ENCODE measurements at places on chromosomes 6 and 20. TPM values are rescaled to one million over a fixed set of nuclear protein-coding genes. Genes with fewer than 3 reads are reported as not detected.

DNA sequence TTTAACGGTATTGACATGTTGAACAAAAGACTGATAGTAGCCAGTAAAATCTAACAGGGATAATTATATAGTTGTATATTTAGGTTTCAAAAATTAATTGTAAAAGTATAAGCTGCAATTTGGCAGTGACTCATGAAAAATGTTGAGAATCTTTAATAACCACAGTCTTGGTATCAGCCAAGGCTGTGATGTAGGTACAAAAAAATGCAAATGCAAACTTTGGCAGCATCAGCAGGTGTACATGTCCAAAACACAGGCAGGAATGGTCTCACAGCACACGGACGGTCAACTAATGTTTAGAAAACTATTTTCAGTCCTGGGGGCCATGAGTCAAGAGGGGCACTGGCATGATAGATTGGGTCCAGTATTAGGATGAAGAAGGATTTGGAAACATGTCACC, 58.5 kb upstream of the BEND3 start:
- no peak for ATAC-seq

DNA sequence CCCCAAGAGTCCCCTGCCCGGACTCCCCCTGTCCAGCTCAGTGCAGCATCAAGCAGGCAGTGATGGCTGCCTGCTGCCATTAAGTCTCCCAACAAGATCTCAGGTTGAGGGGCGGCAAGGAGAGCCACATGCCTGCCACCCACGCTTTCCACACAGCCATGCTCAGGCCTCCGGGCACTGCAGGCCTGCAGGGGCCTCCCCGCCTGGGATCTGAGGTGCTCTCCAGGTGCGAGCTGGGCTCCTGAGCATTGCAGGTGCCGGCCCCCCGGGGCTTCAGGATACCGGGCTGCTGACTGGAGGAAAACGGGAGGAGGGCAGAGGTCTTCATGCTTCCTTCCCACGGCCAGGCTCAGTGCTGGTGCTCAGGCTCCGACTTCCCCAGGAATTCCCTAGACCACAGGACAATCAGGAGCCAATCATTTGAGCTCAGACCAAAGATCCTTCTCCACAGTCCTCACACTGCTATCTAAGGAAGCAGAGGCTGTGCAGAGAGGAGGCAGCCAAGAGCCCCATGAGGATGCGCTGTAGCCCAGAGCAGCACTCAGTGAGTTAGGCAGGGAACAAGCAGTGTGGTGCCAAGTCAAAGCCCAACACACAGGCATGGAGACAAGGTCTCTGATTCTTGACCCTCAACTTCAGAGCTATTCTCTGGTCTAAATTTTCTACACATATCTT, 52.7 kb downstream of the PYGB start:
- no peak for ATAC-seq

DNA sequence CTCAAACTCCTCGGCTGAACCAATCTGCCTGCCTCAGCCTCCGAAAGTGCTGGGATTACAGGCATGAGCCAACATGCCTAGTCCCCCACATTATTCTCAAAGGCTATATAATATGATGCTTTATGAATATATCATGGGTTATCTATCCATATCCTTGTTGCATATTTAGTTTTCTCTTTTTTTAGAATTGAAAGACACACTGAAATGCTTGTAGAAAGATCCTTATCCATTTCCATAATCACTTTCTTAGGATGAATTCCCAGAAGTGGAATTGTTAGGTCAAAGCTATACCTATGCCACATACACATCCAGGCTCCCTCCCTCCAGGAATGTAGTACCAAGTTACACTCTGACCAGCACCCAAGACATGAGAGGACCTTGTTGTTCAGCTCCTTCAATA, 2.5 kb upstream of the ARFGEF3 start:
- ATAC-seq: no peak

DNA sequence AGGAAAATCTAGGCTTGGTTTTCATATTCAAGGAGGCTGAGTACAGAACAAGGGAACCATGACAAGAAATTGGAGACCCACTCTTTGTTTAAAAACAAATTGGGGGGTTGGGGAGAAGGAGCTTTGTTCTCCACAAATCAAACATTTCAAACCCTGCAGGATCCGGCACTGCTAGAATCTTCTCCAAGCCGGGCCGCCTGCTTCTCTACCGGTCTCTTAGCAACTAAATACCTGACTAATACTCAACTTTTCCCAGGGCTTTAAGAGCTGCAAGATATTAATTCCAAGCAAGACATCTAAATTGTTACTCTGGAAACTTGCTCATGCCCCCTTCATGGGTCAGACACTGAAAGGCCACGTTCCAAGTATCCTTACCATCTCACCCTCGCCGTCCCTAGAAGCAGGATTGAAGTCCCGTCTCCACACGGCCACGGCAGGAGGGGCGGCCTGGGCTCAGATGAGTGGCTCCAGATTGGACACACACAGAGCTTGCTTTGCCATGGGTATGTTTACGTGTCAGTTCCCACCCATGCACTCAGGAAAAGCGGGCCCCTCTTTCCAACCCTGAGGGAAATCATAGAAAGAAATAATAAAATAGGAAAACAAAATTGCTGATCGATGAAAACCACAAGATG, 126.4 kb upstream of the CDH4 start:
- ATAC-seq: no peak

- no peak for ATAC-seq
These were observed 428.1 kb upstream of the NOX3 start for GRCh38 chr6:155883741-155884140.

DNA sequence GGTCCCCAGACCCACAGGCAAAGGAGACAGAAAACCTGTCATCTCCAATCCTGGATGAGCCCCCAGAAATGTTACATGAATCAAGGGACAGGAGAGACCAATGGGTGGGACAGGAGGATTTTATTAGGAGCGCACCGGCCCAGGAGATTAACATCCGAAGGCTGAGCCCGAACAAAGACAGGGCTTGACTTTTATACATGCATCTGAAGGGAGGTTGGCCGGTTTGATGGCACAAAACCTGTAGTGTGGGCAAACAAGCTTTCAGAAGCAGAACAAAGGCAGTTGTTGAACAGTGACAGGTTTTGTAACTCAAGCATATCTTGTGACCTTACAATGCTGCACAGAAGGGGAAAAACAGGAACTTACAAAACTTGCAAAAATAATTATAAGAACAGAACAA, 83.9 kb upstream of the GPR6 start:
- peak; percentile 44 for ATAC-seq

- peak; percentile 63 for ATAC-seq
These were observed 220.4 kb upstream of the ZNF217 start for GRCh38 chr20:53814060-53814459.

- no peak for ATAC-seq
These were observed 163.6 kb upstream of the PREP start for GRCh38 chr6:105566503-105566902.

DNA sequence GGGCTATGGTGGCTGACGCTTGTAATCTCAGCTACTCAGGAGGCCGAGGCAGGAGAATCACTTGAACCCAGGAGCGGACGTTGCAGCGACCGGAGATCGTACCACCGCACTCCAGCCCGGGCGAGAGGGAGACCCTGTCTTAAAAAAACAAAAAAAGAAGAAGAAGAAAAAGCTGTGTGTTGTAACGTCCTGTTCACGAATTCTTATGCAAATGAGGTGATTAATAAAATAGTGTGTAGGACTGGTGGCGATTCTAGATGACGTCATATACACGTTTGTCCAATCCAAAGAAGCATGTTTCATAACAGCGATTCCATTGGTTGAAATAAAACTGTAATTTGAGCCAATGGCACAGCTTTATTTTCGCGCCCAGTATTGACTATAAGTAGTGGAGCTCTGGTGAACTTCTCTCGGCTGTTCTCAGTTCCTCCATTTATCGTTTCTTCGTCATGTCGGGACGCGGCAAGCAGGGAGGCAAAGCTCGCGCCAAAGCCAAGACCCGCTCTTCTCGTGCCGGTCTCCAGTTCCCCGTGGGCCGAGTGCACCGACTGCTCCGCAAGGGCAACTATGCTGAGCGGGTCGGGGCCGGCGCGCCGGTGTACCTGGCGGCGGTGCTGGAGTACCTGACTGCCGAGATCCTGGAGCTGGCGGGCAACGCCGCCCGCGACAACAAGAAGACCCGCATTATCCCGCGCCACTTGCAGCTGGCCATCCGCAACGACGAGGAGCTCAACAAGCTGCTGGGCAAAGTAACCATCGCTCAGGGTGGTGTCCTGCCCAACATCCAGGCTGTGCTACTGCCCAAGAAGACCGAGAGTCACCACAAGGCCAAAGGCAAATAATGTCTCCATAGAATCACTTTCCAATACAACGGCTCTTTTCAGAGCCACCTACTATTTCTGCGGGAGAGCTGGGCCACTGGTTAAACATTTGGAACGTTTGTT, 47.0 kb downstream of the OR2B2 start:
- peak; percentile 84 for ATAC-seq

- ATAC-seq: no peak
These were observed 196.9 kb downstream of the LRFN2 start for GRCh38 chr6:40390144-40390800.

DNA sequence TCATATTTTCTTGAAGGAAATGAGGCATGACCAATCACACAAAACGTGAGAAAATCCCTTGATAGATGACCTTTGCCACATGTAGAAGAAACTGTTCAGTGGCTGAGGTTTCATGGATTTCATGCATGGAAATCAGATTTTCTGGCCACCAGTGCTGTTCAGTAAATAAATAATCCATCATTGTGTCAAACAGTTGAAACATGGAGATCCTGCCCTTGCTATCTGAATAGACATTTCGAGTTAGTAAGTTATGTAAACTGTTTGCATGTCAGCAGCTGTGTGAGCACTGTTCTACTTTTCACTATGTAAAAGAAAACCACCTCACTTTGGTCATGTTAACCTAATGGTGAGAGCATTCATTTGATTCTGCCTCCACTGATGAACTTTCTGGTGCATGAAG, 793.9 kb upstream of the EPHA7 start:
- ATAC-seq: no peak

DNA sequence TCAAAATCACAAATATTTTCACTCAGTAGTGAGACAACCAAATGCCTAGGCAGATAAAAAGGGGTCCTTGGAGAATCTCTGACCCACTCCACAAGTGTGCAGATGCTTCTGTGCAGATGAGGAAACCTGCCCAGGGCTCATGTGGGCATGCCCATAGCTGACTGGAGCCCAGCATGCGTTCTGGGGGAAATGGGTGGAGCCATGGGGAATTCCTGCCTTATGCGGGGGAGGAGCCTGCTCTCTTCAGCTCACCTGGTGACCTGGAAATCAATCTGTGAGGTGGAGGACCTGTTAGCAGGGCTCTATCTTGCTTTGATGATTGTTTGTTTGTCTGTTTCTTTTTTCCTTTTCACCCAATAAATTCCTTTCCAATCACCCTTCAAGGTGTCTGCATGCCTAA, 23.4 kb upstream of the PLN start:
- no peak for ATAC-seq

- no peak for ATAC-seq
These were observed 169.2 kb downstream of the GRM4 start for GRCh38 chr6:33976437-33977360.

GRCh38 chr6:52403627-52404026, 16.5 kb upstream of the EFHC1 start:
- ATAC-seq: peak; percentile 92

- ATAC-seq: no peak
These were observed 59.0 kb upstream of the ZNF184 start for GRCh38 chr6:27531772-27532459.

GRCh38 chr6:10411971-10412460, 2.9 kb downstream of the TFAP2A start:
- peak; percentile 48 for ATAC-seq

The CALHM4 gene
- total RNA-seq: not detected

The C6orf52 gene
- total RNA-seq: 0.84 TPM

The SLPI gene
- 864 TPM for total RNA-seq

The SPINT4 gene
- not detected for total RNA-seq

The ZSCAN31 gene
- total RNA-seq: 9.4 TPM

The ANKEF1 gene
- total RNA-seq: 6.7 TPM

Data from esophagus mucosa (tissue), 1 donor.